ENCODE measurements at places on chromosomes 7 and 10. TPM values are rescaled to one million over a fixed set of nuclear protein-coding genes. Genes with fewer than 3 reads are reported as not detected.

The CDNF gene
- 0.67 TPM for total RNA-seq

The LIPJ gene
- total RNA-seq = not detected

The PAPSS2 gene
- total RNA-seq = 0.21 TPM

The LYZL1 gene
- total RNA-seq = not detected

The CALML3 gene
- total RNA-seq = not detected

The ZNF488 gene
- 1.7 TPM for total RNA-seq

The STEAP2 gene
- total RNA-seq = not detected

The AEBP1 gene
- 38.7 TPM for total RNA-seq

The AGMO gene
- total RNA-seq = not detected

The CNTNAP2 gene
- not detected for total RNA-seq

The DRGX gene
- total RNA-seq = not detected

The GPNMB gene
- total RNA-seq = 0.59 TPM

The ASB10 gene
- not detected for total RNA-seq

The VSTM4 gene
- 0.57 TPM for total RNA-seq

The USP6NL gene
- 0.50 TPM for total RNA-seq

The MLXIPL gene
- total RNA-seq = not detected

The SCRN1 gene
- total RNA-seq = 0.82 TPM

The PTF1A gene
- not detected for total RNA-seq

The AKR1C2 gene
- total RNA-seq = not detected

The TMEM168 gene
- total RNA-seq = 16.3 TPM

The CCL24 gene
- not detected for total RNA-seq

The ANKRD2 gene
- 0.18 TPM for total RNA-seq

The PDE6C gene
- not detected for total RNA-seq

The NSUN6 gene
- total RNA-seq = 16.4 TPM

The C10orf95 gene
- 0.32 TPM for total RNA-seq

The ASIC3 gene
- 4.0 TPM for total RNA-seq

The C10orf53 gene
- total RNA-seq = 0.16 TPM

The TLX1 gene
- total RNA-seq = not detected

The ERVW-1 gene
- total RNA-seq = not detected

The SLIT1 gene
- total RNA-seq = 0.32 TPM

The TMEM176A gene
- not detected for total RNA-seq

The HOXA10 gene
- not detected for total RNA-seq
